NCI-H1930 (cell line): ENCODE measurements at places on chromosomes 11 and 22.

DNA sequence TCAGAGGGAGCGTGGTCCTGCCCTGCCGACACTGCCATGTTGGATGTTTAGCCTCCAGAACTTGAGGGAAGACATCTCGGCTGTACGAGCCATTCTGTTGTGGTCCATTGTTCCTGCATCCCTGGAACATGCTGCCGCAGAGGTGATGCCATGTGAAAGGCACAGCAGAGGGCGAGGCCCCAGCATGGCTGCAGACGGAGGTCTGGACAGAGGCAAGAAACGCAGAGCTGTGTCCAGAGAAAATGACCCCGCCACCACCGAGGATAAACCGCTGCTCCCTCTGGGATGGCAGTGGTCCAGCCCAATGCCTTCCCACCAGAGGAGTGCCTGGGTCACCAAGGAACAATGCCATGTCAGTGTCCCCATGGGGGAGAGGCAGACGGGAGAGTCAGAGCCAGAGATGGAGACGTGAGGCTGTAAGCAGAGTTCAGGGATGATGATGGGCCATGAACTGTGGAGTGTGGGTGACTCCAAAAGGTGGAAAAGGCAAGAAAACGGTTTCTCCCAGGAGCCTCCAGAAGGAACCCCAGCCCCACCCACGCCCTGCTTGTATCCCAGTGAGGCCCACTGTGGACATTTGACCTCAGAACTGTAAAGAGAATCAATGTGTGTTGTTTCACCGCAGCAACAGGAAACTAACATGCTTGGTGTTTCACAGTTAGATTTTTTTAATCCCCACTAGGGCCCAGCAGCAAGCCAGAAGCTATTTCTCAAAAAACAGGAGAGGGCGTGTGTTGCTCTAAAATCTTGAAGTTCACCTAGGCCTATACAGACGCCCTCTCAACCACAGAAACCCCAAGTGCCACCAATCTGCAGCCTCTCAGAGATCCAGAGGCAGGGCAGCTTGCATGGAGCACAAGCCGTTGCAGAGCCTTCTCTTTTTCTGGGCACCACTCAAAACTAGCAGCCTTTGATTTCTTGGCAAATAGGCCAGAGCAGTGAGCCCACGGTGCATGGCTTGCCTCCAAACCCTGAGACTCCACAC, 1422.9 kb downstream of the TBC1D22A start:
- DNase-seq, result no peak

DNA sequence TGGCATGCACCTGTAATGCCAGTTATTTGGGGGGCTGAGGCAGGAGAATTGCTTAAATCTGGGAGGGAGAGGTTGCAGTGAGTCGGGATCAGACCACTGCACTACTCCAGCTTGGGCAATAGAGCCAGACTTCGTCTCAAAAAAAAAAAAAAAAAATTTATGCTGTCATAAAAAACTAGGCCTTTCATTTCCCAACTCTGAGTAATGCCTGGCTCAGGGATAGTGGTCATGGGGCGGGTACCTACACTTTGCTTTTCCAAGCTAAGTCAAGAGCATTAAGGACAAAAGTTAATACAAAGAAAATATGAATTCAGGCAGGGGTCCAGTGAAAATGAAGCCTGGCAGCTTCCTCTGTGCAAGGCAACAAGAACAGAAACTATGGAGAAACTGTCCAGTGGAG, 16.3 kb downstream of the CPSF7 start:
- DNase-seq, result no peak

GRCh38 chr22:30717331-30717921, 22.8 kb downstream of the OSBP2 start:
- no peak for DNase-seq

DNA sequence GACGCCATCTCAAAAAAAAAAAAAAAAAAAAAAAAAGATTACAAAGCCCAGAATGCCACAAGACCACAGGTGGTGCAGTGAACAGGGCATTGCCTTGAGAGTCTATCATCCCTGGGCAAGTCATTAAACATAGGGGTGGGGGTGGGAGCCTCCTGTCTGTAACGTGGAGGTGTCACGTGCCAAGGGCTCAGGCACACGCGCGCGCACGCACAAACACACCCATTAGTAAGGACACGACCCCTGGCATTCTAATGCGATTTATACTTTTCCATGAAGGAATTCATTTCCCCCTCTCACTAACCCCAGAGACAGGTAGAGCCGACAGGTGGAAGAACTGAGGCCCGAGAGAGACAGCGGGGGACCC, 5.8 kb upstream of the GCAT start:
- DNase-seq, result no peak

- no peak for DNase-seq
Observed at GRCh38 chr11:196786-197731, 4.2 kb downstream of the SCGB1C1 start.

DNA sequence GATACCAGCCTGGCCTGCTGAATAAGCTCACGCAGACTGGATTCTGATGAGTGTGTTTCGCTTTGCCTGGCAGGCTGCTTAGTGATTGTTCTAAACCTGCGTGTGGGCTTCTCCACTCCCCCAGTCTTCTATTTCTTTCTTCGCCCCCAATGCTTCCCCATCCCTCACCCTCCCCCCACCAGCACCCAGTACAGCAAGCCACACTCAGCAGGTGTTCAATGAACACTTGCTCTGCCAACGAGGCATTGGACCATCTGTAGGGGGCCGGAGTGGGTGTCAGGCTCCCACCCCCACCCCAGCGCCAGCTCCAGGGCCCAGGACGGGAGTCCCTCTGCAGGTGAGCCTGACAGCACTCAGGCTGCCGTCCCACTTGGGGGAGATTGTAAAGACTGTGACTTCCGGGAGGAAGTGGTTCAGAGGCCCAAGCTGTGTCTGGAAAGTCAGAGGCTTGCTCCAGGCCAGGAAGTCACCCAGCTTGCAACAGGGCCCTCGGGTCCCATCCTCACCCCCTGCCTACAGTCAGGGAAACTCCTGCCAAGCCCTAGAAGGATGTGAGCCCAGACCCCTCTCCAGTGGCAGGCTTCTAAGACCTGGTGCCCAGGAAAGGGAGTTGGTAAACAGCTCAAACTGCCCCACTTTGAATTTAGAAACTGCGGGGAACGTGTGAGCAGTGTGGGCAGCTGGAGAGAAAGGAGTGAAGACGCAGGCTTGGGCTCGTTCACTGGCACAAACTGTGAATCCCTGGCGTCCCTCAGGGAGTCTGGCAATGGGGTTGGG, 66.3 kb upstream of the PRDM11 start:
- no peak for DNase-seq

GRCh38 chr22:50001388-50002231, 11.0 kb downstream of the IL17REL start:
- no peak for DNase-seq

- no peak for DNase-seq
Observed at GRCh38 chr22:23177197-23177596, 3.1 kb upstream of the BCR start.

DNA sequence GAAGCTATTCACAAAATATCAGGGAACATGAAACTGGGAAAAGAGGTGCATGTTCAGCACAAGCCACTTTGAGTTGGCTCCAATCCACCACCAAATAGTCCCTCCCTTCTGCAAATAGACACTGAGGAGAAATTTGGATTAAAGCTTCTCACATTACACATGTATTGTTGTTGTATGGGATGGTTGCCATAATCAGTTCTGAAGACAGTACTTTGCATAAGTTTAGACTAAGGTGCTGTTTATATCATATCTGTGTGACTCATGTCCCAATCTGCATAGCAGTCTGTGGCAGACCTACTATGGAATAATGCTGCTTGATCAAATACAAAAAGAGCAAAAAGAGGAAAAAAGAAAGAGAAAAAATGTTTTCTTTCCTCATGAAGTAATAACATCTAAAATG, 376.7 kb upstream of the DDI1 start:
- no peak for DNase-seq

DNA sequence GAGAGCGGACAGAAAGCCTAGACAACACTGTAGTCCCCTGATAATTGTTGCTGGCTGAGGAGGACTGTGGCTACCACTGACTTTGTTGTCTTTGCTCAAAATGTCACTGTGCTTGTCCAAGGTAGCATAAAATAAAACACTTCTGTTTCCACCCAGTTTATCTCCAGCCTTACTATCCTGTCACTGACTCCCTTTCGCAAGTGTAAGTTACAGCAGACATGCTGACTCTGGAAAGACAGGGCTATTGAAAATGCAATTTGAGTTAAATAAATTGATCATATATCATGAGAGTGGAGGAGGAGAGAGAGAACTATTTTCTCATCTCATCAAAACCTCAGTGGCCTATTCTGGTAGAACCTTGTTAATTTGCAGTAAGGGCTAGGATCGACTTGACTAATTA, 138.0 kb upstream of the KIRREL3 start:
- DNase-seq, result no peak

- DNase-seq, result no peak
Observed at GRCh38 chr11:34308049-34308912, 49.5 kb downstream of the ABTB2 start.

DNA sequence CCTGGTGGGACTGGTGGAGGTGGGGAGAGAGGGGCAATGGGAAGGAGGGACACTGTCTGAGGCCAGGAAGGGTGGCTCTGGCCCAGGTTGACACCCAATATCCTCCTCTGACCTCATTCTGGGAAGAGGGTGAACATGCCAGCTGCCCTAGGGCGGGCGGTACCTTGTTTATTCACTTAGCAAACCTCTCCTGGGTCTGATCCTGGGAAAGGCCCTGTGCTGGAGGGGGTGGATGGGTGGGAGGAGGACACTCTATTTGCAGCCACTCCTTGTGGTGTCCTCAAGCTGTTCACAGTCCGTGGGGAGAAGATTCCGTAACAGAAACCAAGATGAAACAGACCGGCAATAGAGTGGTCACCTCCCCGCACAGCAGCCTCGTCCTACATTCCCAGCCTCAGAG, 49.7 kb upstream of the EIF3D start:
- DNase-seq, result no peak

- DNase-seq, result no peak
Observed at GRCh38 chr22:29031227-29032011, 30.2 kb downstream of the C22orf31 start.

DNA sequence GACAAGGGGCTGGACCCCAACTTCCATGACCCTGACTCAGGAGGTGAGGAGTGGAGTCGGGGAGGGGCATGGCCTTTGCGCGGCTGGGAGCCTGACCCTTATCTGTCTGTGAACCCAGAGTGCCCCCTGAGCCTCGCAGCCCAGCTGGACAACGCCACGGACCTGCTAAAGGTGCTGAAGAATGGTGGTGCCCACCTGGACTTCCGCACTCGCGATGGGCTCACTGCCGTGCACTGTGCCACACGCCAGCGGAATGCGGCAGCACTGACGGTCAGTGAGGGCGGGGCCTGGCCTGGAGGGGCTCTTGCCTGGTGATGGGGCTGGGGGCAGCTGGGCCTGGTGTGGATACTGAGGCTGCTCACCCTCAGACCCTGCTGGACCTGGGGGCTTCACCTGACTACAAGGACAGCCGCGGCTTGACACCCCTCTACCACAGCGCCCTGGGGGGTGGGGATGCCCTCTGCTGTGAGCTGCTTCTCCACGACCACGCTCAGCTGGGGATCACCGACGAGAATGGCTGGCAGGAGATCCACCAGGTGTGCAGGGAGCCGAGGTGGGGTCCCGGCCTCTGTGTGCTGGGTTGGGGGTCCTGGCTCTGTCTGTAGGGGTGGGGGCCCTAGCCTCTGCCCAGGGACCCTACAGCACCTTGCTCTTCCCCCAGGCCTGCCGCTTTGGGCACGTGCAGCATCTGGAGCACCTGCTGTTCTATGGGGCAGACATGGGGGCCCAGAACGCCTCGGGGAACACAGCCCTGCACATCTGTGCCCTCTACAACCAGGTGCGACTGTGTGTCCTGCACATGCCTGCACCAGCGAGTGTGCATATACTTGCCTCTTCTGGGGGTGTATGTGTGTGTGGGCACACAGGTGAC, 6.3 kb downstream of the SHANK3 start:
- no peak for DNase-seq

GRCh38 chr11:103923451-103923931, 112.9 kb upstream of the DDI1 start:
- DNase-seq, result no peak

- DNase-seq, result no peak
Observed at GRCh38 chr22:44049486-44050231, 25.6 kb downstream of the PARVB start.

DNA sequence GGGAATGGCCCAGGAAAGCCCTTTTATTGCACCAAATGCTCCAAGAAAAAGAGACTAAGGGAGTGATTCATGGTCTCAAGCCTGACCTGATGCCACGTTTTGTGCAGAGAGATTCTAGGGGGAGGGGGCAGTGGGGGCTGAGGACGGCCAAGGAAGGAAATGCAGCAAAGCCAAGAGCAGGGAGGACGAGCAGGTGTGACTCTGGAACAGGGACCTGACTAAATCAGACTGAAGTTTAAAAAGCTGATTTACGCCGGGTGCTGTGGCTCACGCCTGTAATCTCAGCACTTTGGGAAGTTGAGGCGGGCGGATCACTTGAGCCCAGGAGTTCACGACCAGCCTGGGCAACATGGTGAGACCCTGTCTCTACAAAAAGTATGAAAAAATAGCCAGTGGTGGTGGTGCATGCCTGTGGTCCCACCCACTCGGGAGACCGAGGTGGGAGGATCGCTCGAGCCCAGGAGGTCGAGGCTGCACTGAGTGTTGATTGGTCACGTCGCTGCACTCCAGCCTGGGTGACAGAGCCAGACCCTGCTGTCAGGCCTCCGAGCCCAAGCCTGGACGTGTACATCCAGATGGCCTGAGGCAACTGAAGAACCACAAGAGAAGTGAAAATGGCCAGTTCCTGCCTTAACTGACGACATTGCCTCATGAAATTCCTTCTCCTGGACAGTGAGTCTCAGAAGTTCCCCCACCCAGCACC, 10.8 kb upstream of the IFITM3 start:
- no peak for DNase-seq

- no peak for DNase-seq
Observed at GRCh38 chr11:97990162-97990920, 1030.4 kb upstream of the CNTN5 start.

- no peak for DNase-seq
Observed at GRCh38 chr11:119093942-119094815, 7.5 kb downstream of the DPAGT1 start.

- DNase-seq, result no peak
Observed at GRCh38 chr11:19934828-19935259, 222.2 kb downstream of the NAV2 start.

DNA sequence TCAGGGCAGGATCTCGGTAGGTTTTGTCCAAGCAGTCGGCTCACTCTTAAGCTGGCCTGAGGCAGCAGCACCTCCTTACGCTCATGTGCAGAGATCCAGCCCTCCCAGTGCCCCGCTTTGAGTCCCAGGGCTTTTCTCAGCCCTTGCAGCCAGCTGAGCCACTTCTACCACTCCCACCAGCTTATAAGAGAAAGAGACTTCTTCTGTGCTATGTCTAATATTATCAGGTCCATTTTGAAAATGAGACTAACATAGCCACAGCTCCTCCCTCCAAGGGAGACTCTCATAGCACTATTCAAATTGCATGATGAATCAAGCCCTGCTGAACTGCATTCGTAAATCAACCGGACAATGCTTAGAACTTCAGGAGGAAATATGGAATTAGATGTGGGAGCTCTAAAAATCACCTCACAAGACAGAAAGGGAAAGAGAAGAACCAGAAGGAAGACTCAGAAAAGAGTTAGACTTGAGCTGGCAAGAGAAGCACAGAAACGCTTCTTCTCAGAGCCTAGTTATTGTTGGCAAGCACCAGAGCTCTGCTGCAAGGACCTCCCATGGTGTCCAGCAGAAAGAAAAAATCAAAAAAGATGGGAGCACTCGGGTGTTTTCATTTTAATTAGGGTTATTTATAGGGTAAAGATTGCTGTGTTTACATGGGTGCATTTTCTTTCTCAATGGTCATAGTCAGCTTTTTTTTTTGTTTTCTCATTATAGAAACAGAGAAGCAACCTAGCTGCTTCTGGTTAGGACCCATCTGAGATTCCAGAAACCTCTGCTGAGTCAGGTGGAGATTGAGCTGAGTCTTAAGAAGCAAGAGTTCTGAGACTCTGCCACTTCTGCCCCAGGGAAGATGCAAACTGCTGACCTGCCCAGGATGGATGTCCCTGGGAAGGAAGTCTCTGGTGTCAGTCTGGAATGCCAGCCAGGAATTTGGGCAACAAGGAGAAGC, 181.4 kb downstream of the ETS1 start:
- DNase-seq, result no peak
